COR-L47 (cell line): ENCODE measurements at places on chromosomes 11 and 22.

GRCh38 chr11:57641011-57641807 is 8.5 kb downstream of the YPEL4 start:
- DNase-seq: no peak

- no peak for DNase-seq
Measured at GRCh38 chr11:57424137-57424791, 2.7 kb downstream of the SLC43A3 start.

- DNase-seq: no peak
Measured at GRCh38 chr11:108906329-108906728, 241.5 kb downstream of the DDX10 start.

GRCh38 chr11:2367266-2368160 is 9.6 kb upstream of the CD81 start:
- no peak for DNase-seq

DNA sequence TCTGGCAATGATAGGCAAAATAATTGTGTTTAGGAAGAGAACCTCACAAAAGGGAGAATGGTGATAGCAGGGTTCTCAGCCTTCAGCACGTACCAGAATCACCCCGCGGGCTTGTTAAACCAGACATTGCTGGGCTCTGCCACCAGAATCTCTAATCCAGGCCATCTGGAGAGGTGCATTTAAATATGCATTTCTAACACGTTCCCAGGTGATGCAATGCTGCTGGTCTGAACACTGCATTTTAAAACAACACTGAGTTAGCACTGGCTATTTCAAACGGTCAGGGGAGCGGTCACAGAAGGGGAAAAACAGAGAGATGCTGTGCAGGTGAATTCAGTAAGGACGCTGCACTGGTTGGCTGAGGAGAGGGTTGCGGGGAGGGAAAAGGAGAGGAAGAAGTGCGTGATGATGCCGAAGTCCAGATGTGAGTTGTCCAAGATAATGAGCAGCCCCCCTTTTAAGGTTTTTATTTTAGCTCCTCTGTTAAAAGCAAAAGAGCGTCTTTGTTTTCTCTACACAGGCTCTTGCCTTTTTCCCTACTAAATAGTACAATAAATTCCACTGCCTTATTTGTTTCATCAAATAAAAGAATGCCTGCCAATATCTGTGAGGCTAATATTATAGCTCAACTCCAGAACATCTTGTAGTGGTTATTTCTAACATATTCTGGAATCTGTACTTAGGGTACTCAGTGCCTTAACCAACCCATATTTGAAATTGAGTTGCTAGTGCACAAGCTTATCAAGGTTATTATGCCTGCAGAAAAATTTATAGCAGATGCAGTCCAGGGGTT is 109.6 kb upstream of the POU2AF2 start:
- DNase-seq: no peak

DNA sequence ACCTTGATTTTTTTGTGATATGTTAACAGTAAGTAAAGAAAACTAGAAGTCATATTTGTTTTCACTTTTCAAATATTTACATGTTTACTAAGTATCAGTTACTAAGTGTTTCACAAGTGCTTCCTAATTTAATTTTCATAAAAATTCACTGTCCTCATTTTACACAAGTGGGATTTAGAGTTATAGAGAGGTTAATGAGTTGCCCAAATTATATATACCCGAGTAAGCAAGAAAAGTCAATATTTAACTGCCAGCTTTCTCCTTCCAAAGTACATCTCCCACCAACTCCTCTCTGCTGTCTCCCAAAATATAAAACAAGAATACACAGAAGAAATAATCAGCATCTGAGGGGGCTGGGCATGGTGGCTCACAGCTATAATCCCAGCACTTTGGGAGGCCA is 896.7 kb upstream of the ANO3 start:
- DNase-seq: no peak
